Fibroblast of lung (primary cell): ENCODE measurements at places on chromosomes 13 and 19. TPM values are rescaled to one million over a fixed set of nuclear protein-coding genes. Genes with fewer than 3 reads are reported as not detected.

GRCh38 chr13:77902319-77902963 is 16.2 kb downstream of the EDNRB start:
- H3K4me3 ChIP-seq = no peak overlapping the region
- DNase-seq = no peak
- no peaks in the 10 kb centered on the region for H3K36me3 ChIP-seq
- no peak overlapping the region for H3K27ac ChIP-seq
- H3K4me1 ChIP-seq = no peaks in the 10 kb centered on the region

The EPS8L1 gene
- 1.9 and 2.2 TPM in 2 replicates for polyA plus RNA-seq

The EHD2 gene
- polyA plus RNA-seq = 96.5 and 97.0 TPM in 2 replicates

DNA sequence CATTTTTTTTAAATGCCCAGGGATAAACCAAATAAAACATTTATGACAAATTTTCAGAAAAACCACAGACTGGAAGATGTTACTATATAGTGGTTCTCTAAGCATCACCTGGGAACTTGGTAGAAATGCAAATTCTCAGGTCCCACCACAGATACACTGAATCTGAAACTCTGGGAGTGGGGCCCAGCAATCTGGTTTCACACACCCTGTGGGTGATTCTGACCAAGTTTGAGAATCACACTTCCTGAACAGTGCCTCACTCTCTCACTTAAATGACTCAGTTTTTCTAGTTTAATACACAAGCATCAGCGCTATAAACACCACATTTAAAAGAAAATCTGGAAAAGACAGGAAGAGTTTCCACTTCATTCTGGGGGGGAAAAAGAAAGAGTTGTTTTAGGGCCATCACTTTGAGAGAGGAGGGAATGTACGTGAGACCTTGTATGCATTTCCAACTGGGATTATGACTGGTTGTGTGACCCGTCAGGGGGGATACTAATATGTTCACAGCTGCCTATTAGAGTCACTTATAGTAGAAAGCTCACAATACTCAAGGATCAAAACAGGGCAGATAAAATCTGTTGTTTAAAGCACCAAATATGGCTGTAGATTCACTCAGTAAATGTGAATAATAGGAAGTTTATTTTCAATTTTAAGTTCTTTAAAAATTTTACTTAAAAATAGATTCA is 567.7 kb downstream of the GPC6 start:
- no peak for DNase-seq
- no peak overlapping the region for H3K27ac ChIP-seq
- no peak overlapping the region for H3K4me3 ChIP-seq
- no peaks in the 10 kb centered on the region for H3K4me1 ChIP-seq

- no peaks in the 10 kb centered on the region for H3K4me1 ChIP-seq
- H3K4me3 ChIP-seq = no peak overlapping the region
- H3K27me3 ChIP-seq = no peaks in the 10 kb centered on the region
- no peaks in the 10 kb centered on the region for H3K36me3 ChIP-seq
Observed at GRCh38 chr19:41000310-41000737, 9.2 kb downstream of the CYP2B6 start.

GRCh38 chr13:98913741-98914140 is 64.1 kb downstream of the DOCK9 start:
- H3K36me3 ChIP-seq = no peaks in the 10 kb centered on the region
- H3K27ac ChIP-seq = no peak overlapping the region
- peaks cover 4% of the 10 kb centered on the region for H3K4me1 ChIP-seq
- DNase-seq = no peak
- H3K27me3 ChIP-seq = no peaks in the 10 kb centered on the region
